ENCODE measurements at places on chromosomes 5 and 9. TPM values are rescaled to one million over a fixed set of nuclear protein-coding genes. Genes with fewer than 3 reads are reported as not detected.
A peak's percentile ranks its signal among the peaks of the same experiment; 100 is the strongest.

GRCh38 chr9:35702696-35703095 is 13.0 kb upstream of the TPM2 start:
- no peaks in the 10 kb centered on the region for H3K27me3 ChIP-seq
- DNase-seq: no peak
- no peaks in the 10 kb centered on the region for H3K4me1 ChIP-seq

GRCh38 chr9:82421498-82421897 is 432.9 kb downstream of the SPATA31D1 start:
- no peak overlapping the region for H3K27ac ChIP-seq
- H3K27me3 ChIP-seq: no peaks in the 10 kb centered on the region
- H3K36me3 ChIP-seq: no peaks in the 10 kb centered on the region
- H3K4me3 ChIP-seq: no peak overlapping the region
- DNase-seq: no peak

GRCh38 chr5:177358370-177358819 is 671 bp downstream of the RGS14 start:
- peak overlapping the region; percentile 91 for H3K27ac ChIP-seq
- peaks cover 52% of the 10 kb centered on the region for H3K4me1 ChIP-seq
- no peaks in the 10 kb centered on the region for H3K27me3 ChIP-seq
- H3K4me3 ChIP-seq: peak overlapping the region; percentile 99
- no peaks in the 10 kb centered on the region for H3K36me3 ChIP-seq

The GGTA1 gene
- total RNA-seq: 0.13 TPM

The ZBTB26 gene
- 8.1 TPM for total RNA-seq

All from GM12878 (cell line).